Bronchial epithelial cell (primary cell): ENCODE measurements at places on chromosomes 1 and 21.

DNA sequence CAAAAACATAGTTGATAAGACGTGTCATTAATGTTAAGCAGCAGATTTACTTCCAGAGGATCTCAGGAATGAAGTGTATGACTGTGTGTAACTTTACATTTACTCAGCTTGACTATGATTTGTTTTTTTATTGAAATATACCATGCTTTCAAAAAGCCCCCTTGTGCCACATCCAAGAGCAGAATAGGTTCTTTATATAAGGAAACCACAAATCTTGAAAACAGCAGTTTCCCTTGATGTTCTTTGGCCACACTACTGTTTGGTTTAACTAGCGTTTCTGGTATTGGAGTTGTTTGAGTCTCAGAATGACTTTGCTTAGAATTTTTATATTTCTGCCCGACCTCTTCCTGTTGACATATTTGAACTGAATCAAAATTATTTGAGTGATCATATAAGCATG, 25.0 kb downstream of the LRRC8C start:
- no peak for DNase-seq

GRCh38 chr1:172460887-172461315, 17.0 kb upstream of the PIGC start:
- DNase-seq: peak; percentile 21

DNA sequence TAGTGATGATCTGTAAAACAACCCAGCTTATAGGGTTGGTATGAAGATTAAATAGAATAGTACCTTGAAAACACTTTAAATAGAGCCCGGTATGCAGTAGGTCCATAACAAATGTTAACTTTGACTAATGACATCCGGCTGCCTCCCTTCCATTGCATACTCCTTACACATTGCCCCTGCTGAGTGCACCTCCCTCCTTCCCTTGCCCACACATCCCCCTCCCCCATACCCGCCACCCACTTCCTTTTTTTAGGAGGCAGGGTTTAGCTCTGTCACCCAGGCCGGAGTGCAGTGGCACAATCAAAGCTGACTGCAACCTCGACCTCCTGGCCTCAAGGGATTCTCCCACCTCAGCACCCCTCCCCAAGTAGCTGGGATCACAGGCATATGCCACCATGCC, 24.4 kb upstream of the ZC3H12A start:
- DNase-seq: no peak

- DNase-seq: peak; percentile 39
These were observed 48.3 kb downstream of the IL23R start for GRCh38 chr1:67214420-67215174.

DNA sequence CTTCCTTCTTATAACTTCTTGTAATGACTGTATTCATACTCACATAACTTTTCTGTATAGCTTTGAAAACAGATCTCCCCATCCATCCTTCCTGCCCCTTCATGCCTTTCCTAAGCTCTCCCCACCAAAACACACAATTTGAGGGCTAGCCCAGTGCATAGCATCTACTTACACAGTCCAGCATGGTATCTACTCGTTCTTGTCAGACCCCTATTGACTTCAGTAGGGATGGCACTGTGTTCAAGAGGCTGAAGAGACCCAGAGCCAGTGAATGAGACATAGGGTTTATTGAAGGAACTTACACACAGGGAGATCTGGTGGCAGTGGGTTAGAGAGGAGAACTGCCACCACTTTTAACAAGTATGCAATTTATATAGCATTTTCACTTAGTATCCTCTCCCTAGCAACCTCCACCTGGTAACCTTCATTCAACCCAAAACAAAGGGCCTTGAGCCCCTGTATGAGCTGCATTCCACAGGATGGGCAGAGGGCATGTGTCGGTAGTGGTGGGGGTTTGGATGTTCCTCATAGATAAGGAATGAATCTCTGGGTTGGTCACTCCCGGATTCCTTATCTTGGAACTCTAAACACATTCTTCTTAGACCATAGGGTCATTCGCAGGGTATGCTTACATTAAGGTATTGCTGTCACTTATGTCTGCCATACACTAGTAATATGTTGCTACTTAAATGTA, 64.9 kb upstream of the GNG12 start:
- no peak for DNase-seq

- no peak for DNase-seq
These were observed 528.5 kb downstream of the ADGRL2 start for GRCh38 chr1:82329226-82329625.

GRCh38 chr1:53572065-53572814, 113.0 kb downstream of the DMRTB1 start:
- peak; percentile 78 for DNase-seq

- peak; percentile 79 for DNase-seq
These were observed 18.1 kb downstream of the RGS2 start for GRCh38 chr1:192826791-192827546.

DNA sequence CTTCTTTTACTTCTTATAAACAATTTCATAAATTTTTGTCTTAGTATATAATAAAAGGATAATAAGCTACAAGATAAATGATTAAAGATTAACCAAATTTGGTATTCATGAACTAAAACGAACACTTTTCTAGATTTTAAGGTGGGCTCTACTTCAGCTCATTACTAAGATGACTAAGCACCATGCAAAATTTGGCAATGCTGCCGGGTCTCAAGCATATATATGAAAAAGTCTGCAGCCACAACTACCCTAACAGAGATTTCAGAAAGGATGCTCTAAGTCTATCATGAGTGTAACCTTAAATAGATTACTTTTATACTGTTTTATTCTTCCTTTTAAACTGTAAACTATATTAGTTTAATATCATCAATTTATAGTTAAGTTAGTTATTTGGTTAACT, 47.8 kb downstream of the BRWD1 start:
- no peak for DNase-seq

DNA sequence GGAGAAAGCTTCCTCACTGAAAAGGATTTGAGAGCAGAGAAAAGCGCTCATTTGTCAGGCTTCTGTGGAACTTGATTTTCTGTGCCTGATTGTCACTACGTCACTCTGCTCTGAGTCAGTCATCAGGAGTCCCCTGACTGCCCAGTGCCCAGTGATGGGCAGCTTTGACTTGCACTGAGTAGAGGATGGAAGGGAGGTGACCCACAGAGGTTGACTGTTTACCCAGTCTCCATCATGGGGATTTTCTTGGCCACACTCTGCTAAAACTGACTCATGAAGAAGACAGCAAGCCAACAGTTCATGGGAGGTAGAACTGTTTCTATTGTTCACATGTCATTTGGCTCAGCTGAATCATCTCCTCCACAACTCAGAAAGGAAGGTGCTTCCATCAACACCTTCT, 82.1 kb upstream of the DUSP10 start:
- DNase-seq: peak; percentile 91

DNA sequence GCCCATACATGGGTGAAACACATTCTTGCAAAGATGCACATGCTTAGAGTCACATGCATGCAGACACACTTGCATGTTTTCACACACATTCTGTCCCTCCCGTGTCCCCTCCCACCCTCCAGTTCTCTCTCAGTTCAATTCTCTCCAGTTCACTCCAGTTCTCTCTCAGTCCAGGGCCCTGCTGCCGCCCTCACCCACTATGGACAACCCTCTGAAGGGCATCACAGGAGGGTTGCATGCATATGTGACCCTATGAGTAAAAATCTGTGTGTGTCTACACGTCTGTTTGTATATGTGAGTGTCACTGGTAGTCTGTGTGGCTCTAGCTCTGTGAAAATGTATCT, 21.8 kb upstream of the ADGRB2 start:
- no peak for DNase-seq

DNA sequence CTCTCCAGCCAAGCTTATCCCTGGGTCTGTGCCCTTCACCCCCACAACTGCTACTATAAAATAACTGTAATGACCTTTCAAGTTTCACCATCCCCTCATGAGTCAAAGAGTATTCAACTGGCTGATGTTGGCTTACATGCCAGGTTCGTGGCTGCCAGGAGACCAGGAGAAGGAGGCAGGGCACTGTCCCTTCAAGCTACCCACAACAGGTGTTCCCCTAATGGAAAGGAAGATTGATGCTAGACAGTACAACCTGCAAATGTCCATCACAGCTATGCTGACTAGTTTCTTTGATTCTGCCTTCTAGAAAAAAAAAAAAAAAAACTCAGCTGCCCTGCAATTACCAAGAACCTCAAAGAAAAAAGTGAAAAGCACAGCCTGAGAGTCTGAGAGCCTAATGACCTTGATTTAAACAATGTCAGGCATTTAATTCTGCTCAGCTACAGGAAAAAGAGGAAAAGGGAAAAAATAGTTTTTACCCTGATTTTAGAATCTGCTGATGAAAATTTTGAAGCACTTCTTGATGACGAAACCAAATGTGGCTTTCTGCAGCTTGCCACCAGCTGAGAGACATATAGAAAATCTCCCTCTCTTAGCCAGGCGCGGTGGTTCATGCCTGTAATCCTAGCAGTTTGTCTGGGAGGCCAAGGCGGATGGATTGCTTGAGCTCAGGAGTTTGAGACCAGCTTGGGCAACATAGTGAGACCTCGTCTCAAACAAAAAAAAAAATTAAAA, 82.7 kb upstream of the ROR1 start:
- DNase-seq: no peak

GRCh38 chr21:44370027-44370735, 16.8 kb downstream of the TRPM2 start:
- peak; percentile 43 for DNase-seq

GRCh38 chr1:206006946-206007345, 3.8 kb upstream of the RAB7B start:
- DNase-seq: no peak

GRCh38 chr1:20410503-20410902, 75.5 kb downstream of the CAMK2N1 start:
- DNase-seq: no peak

GRCh38 chr21:25732091-25732760, 2.5 kb downstream of the ATP5PF start:
- DNase-seq: peak; percentile 4

DNA sequence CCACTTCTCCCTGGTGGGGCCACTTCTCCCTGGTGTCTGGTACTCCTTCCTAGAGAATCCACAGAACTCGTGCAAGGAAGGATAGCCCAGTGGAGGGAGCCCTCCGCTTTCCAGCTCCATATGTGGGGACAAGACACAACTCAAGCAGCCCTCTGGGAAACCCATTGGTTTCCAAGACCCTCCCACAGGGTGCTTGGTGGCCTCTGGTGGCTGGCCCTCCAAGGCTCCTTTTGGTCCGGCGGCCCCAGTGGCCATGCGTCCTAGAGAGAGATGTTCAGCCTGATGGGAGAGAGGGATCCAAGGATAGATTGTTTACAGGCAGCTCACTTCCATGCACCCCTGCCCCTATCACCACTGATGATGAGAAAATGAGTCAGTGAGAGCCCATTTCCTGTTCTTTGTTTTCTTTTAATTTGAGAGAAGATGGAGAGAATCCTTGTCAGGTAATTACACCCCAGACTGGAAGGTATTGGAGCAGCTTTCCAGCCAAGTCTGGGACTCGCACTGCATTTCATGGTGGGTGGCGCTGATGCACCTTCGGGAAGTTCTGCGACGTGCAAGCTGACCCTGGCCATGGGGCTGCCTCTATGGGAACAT, 486.2 kb upstream of the VAMP3 start:
- DNase-seq: peak; percentile 49

DNA sequence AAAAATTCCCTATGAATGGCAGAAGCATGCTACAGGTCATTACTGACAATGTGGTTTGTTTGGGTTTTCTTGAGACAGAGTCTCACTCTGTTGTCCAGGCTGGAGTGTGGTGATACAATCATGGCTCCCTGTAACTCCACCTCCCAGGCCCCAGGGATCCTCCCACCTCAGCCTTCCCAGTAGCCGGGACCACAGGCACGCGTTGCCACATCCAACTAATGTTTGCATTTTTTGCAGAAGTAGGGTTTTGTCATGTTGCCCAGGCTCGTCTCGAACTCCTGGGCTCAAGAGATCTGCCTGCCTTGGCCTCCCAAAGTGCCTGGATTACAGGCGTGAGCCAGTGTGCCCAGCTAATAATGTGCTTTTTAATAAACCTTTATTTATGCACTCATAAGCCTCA, 259.1 kb downstream of the NFIA start:
- DNase-seq: no peak

- DNase-seq: no peak
These were observed 175.9 kb upstream of the NR5A2 start for GRCh38 chr1:199851439-199852140.

DNA sequence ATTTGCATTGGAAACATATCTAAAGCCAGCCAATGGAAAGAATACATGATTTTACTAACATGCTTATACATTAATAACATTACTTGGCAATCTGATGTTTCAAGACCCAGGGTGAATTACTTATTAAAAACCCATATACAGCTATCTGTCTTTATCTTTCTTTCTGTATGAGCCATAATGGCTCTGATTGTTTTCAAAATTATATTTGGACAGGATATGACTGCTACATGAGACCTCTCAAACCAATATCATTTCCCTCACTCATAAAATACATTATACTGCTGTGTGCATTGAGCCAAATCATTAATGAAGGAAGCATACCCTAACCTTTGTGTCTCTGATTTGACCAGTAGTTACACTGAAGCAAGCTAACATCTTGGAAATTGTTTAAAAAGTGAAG, 205.9 kb upstream of the DPYD start:
- no peak for DNase-seq

GRCh38 chr1:229874609-229875008, 192.4 kb upstream of the GALNT2 start:
- DNase-seq: no peak

DNA sequence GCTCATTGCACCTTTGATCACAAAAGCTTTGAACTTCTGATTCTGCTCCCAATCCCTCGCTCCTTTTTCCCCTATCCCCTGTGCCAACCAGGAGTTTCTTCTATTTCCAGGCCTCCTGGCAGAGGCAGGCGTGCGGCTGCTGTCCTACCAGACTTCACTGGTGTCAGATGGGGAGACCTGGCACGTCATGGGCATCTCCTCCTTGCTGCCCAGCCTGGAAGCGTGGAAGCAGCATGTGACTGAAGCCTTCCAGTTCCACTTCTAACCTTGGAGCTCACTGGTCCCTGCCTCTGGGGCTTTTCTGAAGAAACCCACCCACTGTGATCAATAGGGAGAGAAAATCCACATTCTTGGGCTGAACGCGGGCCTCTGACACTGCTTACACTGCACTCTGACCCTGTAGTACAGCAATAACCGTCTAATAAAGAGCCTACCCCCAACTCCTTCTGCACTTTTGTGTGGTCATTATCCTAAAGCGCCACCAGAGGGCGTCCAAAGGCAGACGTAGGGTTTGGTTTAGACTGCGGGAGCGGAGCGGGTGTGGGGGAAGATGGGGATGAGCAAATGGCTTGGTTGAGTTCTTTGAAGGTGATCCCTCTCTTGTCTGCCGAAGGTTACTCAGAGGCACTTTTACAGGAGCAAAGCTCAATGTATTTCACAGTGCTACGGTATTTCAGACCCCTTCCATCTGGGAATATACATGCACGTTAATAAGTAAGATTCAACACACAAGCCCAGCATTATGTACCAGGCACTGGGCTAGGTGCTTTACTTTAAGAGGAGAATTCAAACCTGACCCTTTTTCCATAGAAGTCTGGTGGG, 24.7 kb downstream of the HMGCS2 start:
- DNase-seq: peak; percentile 57

- DNase-seq: peak; percentile 69
These were observed 9.2 kb upstream of the OVGP1 start for GRCh38 chr1:111436726-111437125.

- no peak for DNase-seq
These were observed 14.5 kb upstream of the PTTG1IP start for GRCh38 chr21:44887807-44888580.
